ENCODE measurements at places on chromosomes 7 and 10.

GRCh38 chr7:99694201-99694911, 14.6 kb upstream of the CYP3A5 start:
- H3K27me3 ChIP-seq: no peaks in the 10 kb centered on the region
- DNase-seq: no peak
- H3K4me1 ChIP-seq: peaks cover 25% of the 10 kb centered on the region
- H3K27ac ChIP-seq: no peak overlapping the region
- no peak overlapping the region for H3K4me3 ChIP-seq

DNA sequence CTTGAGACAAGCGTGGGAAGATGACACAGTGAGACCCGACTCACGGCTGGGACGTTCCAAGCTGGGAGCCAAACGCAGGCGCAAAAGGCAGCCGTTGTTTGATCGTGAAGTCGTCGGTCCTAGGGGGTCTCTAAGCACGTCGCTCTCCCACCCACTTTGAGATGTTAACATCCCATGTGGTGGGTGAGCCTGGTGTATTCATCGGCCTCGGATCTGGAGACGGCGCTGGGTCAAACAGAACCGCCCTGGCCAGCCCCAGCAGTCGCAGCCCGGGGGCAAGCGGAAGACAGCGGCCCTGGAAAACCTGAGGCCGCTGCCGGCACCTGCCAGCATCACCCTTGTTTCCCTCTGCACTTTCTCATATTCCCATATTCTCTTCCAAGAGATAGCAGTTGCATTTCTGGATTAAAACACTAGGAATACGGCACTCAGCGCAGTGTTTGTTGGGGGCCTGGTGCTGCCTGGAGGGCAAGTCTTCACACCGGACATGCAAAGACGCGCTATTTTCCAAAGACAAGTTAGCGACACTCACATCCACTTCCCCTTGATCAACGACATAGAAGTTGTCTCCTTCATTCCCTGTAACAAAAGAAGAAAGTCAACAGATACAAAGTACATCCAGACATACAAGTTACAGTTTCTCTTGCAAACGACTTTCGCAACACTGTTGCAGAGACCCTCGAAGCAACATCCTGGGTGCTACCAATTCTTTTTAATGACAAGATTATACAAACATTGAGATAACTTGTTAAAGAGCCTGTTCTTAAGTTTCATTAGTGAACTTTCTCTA, 86.2 kb upstream of the PDGFA start:
- H3K4me3 ChIP-seq: peak overlapping the region; percentile 90
- no peaks in the 10 kb centered on the region for H3K27me3 ChIP-seq
- no peak for DNase-seq
- peaks cover 60% of the 10 kb centered on the region for H3K36me3 ChIP-seq
- H3K4me1 ChIP-seq: peaks cover 84% of the 10 kb centered on the region

DNA sequence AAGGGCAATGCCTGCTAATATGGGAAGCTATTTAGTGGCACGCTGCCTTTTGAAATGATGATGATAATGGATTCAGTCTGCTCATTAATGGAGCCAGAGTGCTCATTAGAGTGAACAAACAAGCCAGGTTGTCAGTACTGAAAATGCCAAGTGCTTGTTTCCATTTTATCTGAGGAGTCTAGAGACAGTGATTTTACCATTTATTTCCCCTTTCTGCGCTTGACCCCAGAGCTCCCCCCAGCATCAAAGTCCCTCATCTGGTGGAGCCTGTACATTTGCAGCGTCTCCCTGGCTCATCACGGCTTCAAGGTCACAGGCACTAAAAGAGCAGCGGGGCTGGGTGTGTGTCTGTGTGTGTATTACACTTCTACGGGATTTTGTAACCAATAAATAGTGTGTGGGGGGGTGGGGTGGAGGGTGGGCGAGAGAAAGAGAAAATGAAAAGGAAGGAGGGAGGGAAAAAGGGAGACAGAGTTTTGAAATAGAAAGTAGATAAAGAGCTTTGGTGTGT, 553.8 kb downstream of the TFEC start:
- no peak overlapping the region for H3K27ac ChIP-seq
- H3K36me3 ChIP-seq: no peaks in the 10 kb centered on the region
- H3K4me1 ChIP-seq: peaks cover 9% of the 10 kb centered on the region
- H3K4me3 ChIP-seq: peak overlapping the region; percentile 56
- H3K27me3 ChIP-seq: peaks cover 36% of the 10 kb centered on the region
- DNase-seq: no peak

DNA sequence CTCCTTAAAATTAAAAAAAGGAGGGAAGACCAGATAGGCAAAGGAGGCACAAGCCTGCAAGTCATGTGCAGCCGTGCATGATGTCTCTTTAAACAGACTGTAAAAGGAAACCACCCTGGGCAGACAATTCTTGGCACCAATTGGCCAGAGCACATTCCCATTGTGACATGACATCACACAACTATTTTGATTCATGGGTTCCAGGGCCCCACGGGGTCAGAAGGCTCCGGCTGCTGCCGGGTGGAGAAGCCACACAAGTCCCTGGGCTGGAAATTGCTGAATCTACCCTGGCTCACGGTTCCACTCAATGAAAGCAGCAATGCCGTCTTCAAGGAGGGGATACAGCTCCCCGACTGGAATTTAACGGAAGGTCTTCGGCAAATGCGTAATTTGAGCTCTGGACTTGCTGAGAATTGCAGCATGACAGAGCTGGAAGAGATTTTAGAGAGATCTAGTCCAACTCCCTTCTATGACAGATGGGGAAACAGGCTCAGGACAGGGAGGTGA, 140.5 kb downstream of the PRKAG2 start:
- no peak overlapping the region for H3K4me3 ChIP-seq
- H3K4me1 ChIP-seq: peaks cover 15% of the 10 kb centered on the region
- no peak overlapping the region for H3K27ac ChIP-seq
- peaks cover 2% of the 10 kb centered on the region for H3K36me3 ChIP-seq

DNA sequence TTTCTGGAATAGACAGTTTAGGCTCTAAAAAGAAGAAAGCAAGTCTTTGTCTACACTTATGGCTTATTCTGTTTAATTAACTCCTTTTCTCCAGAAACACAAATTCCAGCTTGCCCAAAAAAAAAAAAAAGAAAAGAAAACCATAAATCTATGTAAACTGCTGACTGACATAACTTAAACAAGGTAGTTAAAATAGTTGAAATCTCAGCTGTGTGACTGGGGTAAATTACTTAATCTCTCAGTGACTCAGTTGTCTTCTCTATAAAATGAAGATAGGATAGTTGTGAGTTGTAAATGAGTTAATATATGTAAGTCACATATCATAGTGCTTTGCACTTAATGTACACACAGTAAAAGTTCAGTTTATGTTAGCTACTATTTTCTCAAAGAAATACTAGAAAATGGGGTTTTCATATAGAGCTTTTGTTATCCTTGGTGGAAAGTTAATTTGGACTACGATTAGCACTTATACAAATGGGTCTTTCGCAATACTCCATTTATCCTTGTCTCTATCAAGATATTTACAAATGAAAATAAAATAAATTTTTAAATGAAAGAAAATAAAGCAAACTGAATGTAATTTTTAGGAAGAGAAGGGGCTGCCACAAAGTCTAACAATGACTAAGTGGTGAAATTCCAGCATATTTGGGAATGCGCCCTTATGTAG, 200.9 kb downstream of the MBL2 start:
- H3K27me3 ChIP-seq: no peaks in the 10 kb centered on the region
- no peak overlapping the region for H3K4me3 ChIP-seq
- DNase-seq: no peak
- H3K27ac ChIP-seq: no peak overlapping the region
- H3K36me3 ChIP-seq: no peaks in the 10 kb centered on the region

GRCh38 chr7:23117841-23118240, 12.3 kb downstream of the KLHL7 start:
- H3K27me3 ChIP-seq: no peaks in the 10 kb centered on the region
- H3K36me3 ChIP-seq: no peaks in the 10 kb centered on the region
- H3K27ac ChIP-seq: no peak overlapping the region
- H3K4me3 ChIP-seq: no peak overlapping the region

- no peak overlapping the region for H3K27ac ChIP-seq
- no peak for DNase-seq
- H3K4me3 ChIP-seq: no peak overlapping the region
- no peaks in the 10 kb centered on the region for H3K36me3 ChIP-seq
- no peaks in the 10 kb centered on the region for H3K4me1 ChIP-seq
These were observed 7.0 kb upstream of the PANK1 start for GRCh38 chr10:89651916-89652573.

- H3K27ac ChIP-seq: no peak overlapping the region
- peak overlapping the region; percentile 89 for H3K4me3 ChIP-seq
- H3K4me1 ChIP-seq: peaks cover 6% of the 10 kb centered on the region
- peak; percentile 27 for DNase-seq
- H3K27me3 ChIP-seq: peaks cover 4% of the 10 kb centered on the region
These were observed 124.0 kb upstream of the PTPN20 start for GRCh38 chr10:46787321-46787615.

GRCh38 chr10:83991986-83992753, 147.1 kb upstream of the GHITM start:
- H3K27me3 ChIP-seq: no peaks in the 10 kb centered on the region
- no peak overlapping the region for H3K4me3 ChIP-seq
- no peaks in the 10 kb centered on the region for H3K36me3 ChIP-seq
- H3K4me1 ChIP-seq: no peaks in the 10 kb centered on the region

- no peak for DNase-seq
- no peak overlapping the region for H3K4me3 ChIP-seq
- no peaks in the 10 kb centered on the region for H3K27me3 ChIP-seq
- H3K36me3 ChIP-seq: no peaks in the 10 kb centered on the region
These were observed 671.9 kb upstream of the GALNT17 start for GRCh38 chr7:70460071-70460470.

GRCh38 chr10:30995081-30995770, 36.4 kb downstream of the ZNF438 start:
- peaks cover 19% of the 10 kb centered on the region for H3K36me3 ChIP-seq
- no peak for DNase-seq
- no peak overlapping the region for H3K4me3 ChIP-seq
- no peaks in the 10 kb centered on the region for H3K27me3 ChIP-seq
- peaks cover 28% of the 10 kb centered on the region for H3K4me1 ChIP-seq

GRCh38 chr7:80591654-80592053, 46.8 kb upstream of the CD36 start:
- no peaks in the 10 kb centered on the region for H3K36me3 ChIP-seq
- H3K4me3 ChIP-seq: no peak overlapping the region

GRCh38 chr7:29806995-29807841, 910 bp downstream of the WIPF3 start:
- H3K27me3 ChIP-seq: peaks cover 65% of the 10 kb centered on the region
- H3K4me3 ChIP-seq: peak overlapping the region; percentile 38
- no peaks in the 10 kb centered on the region for H3K36me3 ChIP-seq
- no peak for DNase-seq

GRCh38 chr10:104120903-104121484, 977 bp upstream of the SFR1 start:
- peak overlapping the region; percentile 95 for H3K27ac ChIP-seq
- H3K36me3 ChIP-seq: peaks cover 9% of the 10 kb centered on the region
- DNase-seq: peak; percentile 87
- peaks cover 51% of the 10 kb centered on the region for H3K4me1 ChIP-seq
- H3K27me3 ChIP-seq: no peaks in the 10 kb centered on the region

DNA sequence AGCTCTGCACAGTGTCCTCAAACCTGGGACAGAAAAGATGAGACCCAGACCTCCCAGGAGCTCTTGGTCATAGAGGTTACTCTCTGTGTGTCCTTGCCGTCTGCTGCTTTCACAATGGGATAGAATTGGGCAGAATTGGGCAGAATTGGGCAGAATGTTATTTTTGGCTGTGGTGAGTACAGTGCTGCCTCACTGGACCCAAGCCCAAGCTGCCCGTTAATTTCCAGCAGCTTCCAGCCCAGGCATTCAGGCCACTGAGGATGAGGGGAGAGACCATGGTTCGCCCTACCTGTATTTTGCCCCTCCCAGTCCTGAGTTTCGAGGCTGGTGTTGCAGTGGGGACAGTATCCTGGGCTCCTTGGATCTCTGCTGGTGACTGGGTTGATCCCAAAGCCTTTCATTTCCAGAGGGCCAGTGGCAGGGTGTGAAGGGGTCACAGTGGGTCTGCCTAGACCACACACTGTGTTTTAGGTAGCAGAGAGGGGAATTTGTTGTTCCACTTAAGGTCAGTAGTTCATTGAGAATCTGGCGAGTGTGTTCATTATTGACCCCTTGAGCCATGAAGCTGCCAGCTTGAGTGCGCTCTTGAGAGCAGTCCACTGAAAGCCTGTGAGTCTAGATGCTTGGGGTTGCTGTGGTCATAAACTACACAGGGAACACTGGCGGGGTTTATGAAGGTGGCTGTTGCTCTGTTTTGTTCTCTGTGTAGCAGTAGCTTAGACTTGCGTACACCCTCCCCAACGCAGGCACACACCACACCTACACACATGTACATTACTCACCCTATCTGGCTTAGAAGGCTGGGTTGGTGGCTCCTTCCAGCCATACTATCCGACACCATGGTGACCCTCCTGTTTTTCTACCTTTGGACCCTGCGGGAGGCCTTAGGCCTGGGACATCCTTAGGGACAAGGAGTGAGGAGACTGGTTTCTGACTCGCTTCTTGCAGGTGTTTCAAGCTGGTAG, 23.5 kb downstream of the NACAD start:
- peaks cover 28% of the 10 kb centered on the region for H3K36me3 ChIP-seq
- DNase-seq: no peak
- peaks cover 33% of the 10 kb centered on the region for H3K4me1 ChIP-seq
- no peak overlapping the region for H3K4me3 ChIP-seq
- no peaks in the 10 kb centered on the region for H3K27me3 ChIP-seq

- no peaks in the 10 kb centered on the region for H3K27me3 ChIP-seq
- no peak overlapping the region for H3K4me3 ChIP-seq
These were observed 173.6 kb downstream of the ARHGAP12 start for GRCh38 chr10:31754803-31755624.

- DNase-seq: no peak
- H3K4me1 ChIP-seq: peaks cover 26% of the 10 kb centered on the region
- H3K36me3 ChIP-seq: peaks cover 6% of the 10 kb centered on the region
These were observed 150.9 kb downstream of the RGS10 start for GRCh38 chr10:119391440-119392251.

DNA sequence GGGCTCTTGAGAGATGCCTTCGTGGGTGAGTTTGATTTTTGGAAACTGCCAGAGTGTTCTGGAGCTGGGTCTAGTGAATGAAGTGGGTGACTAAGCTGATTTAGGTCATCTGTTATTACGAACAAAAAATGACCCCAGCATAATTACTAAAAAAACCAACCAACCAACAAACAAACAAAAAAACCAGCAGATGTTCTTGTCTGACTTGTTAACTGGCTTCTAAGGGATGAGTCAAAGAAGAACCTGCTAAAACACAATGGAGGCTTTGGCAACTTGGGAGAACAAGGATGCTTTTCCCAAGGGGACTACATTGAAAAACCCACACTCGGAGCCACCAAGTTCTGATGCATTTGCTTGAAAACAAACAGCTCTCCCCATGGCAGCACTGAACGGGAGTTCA, 11.5 kb downstream of the TACR2 start:
- peaks cover 33% of the 10 kb centered on the region for H3K36me3 ChIP-seq
- no peak for DNase-seq
- H3K27ac ChIP-seq: no peak overlapping the region
- no peaks in the 10 kb centered on the region for H3K27me3 ChIP-seq

DNA sequence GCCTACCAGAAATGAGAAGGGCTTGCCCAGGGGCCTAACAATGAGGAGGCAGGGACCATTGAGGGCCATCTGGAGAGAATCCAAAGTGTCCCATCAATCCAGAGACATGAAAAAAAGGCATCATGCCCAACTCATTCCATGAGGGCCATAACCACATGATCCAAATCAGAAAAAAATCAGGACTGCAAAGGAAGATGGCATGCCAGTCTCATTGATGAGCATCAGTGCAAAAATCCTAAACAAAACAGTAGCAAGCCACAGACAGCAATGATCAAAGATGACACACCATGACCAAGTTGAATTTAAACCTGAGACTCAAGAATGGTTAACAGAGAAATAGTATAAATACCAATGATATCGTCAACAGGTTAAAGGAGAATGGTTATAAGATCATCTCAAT, 7.0 kb upstream of the CYP3A4 start:
- peaks cover 6% of the 10 kb centered on the region for H3K27me3 ChIP-seq
- DNase-seq: no peak
- H3K4me3 ChIP-seq: no peak overlapping the region

All from activated naive CD8-positive, alpha-beta T cell treated with anti-CD3 and anti-CD28 coated beads, Interleukin-2, amount 50 U/mL, for 24 hours (primary cell).